ENCODE measurements at places on chromosomes 6 and 20.

DNA sequence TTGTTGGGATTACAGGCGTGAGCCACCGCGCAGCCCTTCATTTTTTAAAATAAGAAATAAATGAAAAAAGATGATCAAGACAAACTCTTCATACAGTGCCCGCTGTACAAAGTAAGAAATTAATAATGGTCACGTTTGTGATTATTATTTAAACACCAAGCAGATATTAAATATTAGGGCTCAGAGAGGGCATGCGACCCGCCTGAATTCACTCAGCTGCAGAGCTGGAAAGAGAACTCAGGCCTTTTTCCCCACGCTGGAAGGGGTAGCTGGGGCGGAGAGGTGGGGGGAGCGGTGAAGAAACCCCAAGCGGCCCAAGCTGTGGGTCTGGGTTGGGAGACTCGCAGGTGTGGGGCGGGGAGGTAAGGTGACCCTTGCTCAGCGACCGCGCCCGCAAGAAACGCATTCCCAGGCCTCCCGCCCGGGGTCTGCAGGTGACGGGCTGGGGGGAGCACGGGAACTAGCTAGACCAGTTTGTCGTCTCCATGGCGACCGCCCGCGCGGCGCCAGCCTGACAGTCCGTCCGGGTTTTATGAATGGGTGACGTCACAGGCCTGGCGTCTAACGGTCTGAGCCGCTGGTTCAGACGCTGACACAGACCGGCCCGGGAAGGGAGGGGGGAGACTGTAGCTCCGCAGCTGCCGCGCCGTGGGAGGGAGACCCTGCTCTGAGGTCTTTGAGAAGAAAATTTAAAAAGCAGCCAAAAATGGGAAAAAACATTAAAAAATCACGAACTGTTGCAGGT, 1.1 kb upstream of the ID1 start:
- peak; percentile 52 for DNase-seq

DNA sequence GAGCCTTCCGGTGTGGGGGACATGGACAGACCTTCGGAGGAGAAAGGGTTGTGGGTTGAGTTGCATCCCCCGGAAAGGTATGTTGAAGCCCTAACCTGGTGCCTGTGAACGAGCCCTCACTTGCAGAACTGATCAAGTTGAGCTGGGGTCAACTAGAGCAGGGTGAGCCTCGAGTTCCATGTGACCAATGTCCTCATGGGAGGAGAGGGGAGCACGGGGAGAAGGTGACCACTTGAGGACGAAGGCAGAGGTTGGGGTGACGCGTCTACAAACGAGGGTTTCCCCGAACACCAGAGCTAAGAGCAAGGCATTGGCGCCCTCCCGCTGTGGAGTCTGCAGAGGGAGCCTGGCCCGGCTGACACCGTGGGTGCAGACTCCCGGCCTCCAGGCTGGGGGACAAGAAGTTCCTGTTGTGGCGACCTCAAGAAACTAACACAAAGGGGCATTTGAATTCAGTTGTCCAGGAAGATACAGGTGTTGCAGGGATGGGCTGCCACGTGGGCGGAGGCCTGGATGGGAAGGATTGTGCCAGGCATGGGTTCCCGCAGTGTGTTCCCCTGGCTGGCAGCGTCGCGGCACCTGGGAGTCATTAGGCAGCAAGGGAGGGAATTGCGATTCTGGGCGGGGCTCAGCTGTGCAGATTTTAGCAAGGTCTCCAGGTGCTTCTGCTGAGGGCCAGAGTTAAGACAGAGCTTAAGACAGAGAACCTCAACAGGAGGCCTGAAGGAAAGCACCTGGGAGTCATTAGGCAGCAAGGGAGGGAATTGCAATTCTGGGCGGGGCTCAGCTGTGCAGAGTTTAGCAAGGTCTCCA, 20.4 kb upstream of the UNC93A start:
- DNase-seq = no peak

DNA sequence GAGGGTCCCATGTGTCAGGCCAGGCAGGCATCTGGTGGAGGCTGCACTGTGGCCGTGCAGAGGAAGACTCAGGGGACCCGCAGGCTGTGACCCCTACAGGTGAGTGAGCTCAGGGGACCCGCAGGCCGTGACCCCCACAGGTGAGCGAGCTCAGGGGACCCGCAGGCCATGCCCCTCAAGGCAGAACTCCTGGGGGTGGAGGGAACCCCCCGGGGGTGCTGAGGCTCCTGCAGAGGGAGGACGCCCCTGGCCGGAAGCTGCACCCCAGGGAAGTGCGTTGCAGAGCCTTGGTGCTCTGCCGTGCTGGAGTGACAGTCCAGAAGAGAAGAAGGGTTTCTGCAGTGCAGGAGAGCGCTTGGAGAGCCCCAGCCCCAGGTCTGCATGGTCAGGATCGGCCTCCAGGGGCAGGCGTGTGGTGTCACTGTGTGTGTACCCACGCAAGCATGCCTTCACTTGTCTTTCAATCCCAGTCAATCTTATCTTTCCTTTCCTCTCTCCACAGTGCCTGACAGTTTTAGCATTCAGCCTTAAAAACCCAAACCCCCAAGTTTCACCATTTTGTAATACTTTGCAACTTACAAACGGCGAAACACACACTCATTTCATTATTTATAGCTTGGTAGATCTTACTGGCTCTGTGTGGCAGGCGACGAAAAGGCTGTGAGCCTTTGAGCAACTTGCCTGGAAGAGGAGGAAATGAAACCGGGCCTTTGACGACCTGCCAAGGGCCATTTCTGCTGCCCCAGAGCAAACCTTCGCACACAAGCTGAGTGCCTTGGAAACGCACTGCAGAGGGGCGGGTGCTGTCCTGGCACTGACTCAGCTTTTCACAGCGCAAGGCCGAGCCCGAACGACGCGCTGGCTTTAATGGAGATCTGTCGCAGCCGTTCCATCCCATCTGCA, 101.4 kb upstream of the AGPAT4 start:
- no peak for DNase-seq

DNA sequence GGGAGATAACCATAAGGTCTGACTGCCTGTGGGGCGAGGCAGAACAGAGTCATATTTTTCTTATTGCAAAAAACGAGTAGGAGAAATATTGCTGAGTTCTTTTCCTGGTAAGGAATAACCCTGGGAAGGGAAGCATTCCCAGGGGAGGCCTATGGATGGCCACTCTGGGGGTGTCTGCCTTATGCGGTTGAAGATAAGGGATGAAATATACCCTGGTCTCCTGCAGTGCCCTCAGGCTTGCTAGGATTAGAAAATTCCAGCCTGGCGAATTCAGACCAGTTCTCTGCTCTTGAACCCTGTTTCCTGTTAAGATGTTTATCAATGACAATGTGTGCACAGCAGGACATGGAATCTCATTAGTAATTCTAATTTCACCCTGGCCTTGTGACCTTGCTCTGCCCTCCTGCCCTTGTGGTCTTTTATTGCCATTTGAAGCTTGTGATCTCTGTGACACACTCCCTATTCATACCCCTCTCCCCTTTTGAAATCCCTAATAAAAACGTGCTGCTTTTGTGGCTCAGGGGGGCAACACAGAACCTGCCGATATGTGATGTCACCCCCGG, 491.1 kb upstream of the EYS start:
- no peak for DNase-seq

DNA sequence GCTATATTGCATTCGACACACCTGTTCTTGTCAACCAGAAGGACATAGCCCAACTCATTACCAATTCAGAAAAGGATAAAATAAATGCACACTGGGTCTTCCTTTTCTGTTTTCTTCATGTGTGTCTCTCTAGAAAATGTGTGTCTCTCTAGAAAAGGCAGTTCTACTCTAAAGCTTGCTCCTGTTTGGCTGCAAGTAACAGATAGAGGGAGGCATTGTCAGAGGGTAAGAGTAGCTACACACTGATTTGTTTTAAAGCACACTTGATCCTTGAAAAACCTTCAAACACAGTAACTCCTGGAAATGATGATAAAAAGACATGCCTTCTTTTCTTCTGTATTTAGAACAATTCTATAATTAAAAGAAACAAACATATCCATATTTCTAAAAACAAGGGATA, 21.3 kb downstream of the GRM1 start:
- no peak for DNase-seq

DNA sequence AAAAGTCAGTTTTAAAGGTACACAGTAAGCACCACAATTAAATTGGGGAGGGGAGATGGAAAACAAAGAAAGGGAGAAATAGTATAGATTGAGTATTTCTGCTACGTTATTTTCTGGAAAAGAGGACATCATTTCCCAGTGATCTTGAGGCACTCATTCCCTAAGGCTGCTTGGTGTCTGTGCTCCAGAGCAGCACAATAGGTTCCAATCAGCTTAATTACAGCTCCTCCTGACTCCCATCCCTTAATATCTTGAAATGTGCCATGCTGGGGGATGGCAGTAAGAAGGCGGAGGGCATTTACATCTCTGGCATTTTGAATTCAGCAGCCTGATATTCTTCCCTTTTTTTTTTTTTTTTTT, 39.5 kb upstream of the BEND3 start:
- no peak for DNase-seq

DNA sequence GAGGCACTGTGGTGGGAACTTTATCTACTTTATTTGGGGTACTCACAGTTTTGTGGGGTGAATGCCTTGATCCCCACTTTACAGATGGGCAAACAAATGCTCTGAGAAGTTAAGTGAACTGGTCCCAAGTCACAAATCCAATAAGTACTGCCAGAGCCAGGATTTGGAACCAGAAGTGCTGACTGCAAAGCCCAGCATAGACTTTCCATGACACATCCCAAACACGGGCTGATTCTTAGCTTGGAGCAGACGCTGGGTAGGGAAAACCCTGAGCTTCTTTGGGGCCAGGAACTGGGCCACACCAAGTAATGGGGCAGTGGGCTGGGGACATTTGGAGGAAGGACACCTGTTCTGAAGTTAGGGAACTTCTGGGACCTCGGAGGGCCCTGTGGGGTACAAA, 20.3 kb downstream of the RIN2 start:
- no peak for DNase-seq
